Omental fat pad (tissue), 4 donors: ENCODE measurements at places on chromosomes 4 and X. TPM values are rescaled to one million over a fixed set of nuclear protein-coding genes. Genes with fewer than 3 reads are reported as not detected.

DDIT4L gene
- 2.2 TPM for total RNA-seq

GRCh38 chrX:29065477-29065876 is 478.2 kb downstream of the IL1RAPL1 start:
- no peak for DNase-seq

DNA sequence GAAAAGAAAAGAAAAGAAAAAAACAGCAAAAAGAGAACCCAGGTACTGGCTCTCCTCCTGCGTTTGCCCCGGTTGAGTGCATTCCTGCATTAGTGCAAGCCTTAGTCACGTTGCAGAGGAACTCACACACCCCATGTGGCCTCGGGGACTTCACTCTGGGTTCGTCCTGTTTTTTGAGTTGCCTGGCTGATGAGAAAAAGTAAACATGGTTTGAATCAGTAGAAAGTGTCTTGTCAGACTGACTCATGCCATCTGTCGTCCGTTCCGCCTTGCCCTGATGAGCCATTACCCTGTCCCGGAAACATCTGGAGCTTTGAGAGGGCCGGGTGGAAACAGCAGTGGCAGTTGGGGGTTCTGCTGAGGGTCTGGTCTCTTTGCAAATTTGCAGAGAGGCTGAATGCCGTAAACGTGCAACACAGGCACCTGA is 16.3 kb downstream of the CD99 start:
- no peak for DNase-seq

HHIP gene
- total RNA-seq = 2.3 TPM

RNF128 gene
- total RNA-seq = not detected

SPANXA2 gene
- not detected for total RNA-seq

RAB41 gene
- not detected for total RNA-seq

DNA sequence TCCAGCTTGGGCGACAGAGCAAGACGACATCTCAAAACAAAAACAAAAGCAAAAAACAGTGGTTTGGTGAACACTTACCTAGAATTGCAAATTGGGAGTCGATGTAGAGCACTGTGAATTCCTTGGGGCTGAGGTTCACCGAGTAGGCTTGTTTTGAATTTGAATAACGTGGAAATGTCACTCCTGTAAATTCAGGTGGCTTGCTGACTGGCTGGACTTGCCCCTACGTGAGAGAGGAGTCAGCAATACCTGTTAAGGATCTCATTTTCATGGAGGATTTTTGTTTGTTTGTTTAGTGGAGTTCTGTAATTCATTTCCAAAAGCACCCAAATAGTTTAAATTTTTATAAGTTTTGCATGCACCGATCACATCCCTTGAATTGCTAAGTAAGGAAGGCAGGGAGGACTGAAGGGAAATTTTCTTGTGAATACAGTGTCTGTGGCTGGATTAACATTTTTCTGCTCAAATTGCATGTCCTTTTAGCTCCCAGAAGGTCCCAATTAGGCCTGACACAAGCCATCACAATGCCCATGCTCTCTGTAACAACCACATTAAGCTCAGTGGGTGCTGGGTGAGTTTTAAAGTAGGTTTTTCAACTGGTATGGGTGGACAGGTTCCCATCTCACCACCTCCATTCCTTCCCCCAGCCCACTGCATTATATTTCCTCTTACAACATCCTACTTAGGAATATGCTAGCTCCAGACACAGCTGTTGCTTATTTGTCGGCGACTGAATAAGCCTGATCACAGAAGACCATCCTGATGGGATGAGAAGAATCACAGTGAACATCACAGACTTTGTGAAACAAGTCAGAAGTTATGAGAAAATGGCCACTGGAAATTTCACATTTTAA is 58.5 kb upstream of the TTC29 start:
- no peak for DNase-seq

PARM1 gene
- total RNA-seq = 99.8 TPM

DNA sequence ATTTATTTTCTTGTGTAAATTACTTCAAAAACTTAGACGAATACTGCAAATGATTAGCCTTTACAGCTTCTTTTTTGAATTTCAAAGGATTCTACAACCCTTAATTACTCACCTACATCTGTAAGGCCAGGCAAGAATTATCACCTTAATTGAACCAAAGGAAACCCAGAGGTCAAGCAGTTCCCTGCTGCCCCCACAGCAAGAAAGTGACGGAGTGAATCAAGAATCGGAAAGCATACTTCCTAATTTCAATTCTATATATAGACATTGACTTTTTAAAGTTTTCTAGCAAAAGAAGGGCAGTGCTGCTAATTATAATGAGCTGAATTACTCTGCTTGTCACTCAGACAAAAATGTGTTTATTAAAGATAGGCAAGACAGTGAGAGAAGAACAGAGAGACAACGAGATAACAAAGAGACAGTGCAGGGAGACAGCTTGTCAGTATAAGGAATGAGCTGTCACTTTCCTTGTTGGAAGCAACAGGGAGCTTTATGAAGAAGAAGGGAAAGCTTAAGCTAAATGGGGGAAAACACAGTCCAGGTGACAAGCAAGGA is 47.5 kb upstream of the SPANXN4 start:
- DNase-seq = no peak

CBR4 gene
- total RNA-seq = 11.6 TPM

DNA sequence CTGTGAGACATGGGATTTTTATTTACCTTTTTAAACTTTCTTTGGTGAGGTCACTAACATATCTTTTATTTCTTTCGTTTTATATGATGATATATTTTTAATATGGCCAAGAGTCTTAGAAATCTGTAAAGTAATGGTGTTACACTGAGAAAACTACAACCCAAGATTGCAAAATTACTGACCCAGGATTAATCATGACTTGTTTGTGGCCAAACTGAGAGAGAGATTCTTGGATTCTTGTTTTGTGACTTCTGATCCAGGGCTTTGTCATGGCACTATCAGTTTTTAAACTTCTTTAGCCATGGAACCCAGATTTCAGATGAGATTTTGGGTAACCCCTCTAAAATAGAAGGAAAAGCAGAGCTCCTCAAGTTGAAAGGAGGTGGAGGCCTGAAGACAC is 42.0 kb downstream of the SGMS2 start:
- no peak for DNase-seq

DNA sequence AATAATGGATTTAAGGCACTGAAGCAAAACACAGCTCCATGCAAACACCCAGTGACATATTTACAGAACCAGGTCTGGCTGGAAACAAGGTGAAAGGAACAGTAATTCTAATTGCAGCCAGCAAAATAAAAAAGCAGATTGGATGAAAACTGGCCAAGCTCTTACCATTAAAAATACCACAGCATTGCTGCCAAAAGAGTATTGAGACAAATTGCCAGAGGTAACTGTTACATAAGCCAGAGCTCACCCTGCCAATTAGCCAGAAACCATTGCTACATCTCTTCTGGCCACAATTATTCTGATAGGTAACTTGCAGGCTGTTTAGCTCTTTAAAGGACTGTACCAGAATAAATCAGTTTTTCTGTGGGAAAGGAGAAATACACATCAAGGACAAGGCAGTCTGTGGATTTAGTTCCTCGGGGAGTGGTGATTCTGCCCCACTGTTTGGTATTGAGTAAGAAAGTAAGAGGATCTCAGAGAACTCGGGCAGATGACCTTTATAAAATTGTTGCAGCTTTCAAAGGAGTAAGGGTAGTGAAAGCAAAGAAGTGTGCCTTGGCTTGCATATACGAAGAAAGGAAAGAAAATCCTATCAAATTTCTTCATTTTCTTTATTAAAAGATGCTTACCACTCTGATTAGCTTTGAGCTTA is 369.5 kb downstream of the PPP3CA start:
- no peak for DNase-seq

COL25A1 gene
- 7.1 TPM for total RNA-seq

- DNase-seq = no peak
Measured at GRCh38 chrX:79139446-79139845, 5.0 kb upstream of the GPR174 start.

DNA sequence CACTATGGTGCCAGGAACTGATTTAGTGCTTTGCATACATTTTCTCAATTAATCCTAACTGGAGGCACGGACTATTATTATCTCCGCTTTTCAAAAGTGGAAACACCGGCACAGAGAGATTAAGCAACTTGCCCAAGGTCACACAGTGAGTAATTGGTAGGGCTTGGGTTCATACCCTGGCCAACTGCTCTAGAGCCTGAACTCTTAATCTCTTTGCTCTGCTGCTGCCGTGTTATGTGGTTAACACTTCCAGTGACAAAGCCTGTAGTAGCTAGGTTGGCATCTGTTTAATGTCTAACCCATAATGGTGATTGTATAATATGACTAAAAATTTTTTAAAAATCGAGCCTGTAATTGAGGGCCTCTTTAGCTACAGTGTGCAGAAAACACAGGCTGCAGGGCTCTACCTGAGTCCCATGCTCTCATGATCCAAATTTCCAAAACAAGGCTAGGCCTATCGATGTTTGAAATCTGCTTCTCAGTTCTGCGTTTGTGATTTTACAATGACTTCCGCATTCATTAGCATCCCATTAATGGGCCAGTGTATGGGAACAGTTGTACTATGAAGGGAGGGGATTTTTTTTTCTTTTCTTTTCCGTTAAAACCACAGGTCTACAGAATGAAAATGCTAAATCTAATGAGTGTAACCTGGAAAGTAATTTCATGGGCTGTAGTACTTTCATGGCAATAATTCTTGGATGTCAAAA is 219.3 kb upstream of the JADE1 start:
- DNase-seq = no peak

DNA sequence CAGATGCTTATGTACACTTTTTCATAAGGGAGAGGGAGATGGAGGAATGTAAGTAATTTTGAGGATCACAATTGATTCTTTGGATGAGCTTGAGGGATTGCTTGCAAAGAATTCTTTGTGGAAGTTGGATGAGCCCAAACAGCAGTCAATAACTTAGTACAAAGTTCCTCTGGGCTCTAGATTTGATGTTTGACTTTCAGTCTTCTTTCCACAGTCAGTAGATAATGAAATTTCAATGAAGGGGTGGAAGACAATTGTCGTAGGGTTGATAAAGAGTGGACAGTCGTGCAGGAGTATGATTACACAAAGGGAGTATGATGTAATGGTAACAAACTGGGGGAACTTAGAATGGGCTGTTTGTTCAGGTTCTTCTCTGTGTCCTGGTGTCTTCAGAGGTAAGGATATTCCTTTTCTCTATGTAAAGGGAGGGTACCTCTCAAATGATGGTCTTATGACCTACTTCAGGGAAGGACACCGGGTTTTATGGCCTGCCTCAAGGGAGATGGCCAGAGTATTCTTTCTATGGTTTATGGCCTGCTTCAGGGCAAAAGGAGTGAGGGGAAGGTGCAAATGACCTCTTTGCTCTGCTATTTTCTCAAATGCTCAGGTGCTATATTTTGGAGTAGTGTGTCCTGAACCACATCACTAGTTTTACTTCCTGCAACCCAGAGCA is 1.7 kb upstream of the ABRAXAS1 start:
- no peak for DNase-seq

RASSF6 gene
- not detected for total RNA-seq

ATOH1 gene
- not detected for total RNA-seq

DNA sequence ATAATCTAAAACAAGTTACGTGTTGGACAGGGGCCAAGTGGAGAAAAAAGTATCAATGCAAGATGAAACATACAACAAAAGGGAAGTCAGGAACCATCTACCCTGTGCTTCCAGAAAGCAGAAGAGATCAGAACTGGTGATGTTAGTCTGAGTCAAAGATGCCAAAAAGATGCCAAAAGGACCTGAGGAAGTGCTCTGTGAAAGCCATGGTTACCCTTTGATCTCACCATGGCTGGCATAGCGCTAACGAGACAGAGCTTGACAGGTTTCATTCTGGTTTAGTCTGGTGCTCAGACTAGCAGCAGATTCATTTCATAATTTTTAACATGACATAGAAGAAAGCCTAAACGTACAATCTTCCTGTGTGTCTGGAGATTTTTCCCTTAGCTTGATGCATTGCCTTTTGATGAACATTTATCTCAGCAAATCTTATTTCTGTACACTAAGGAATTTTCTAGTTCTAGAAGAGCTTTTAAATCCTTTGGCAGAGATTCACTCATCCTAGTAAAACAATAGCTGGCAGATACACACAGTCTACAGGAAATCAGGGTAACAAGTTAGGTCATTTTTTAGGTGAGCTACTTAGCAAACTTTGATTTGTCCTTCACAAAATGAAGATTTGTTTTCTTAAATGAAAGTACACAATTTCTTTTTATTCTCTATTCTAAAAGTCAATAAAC is 87.7 kb downstream of the COL25A1 start:
- DNase-seq = no peak

DNA sequence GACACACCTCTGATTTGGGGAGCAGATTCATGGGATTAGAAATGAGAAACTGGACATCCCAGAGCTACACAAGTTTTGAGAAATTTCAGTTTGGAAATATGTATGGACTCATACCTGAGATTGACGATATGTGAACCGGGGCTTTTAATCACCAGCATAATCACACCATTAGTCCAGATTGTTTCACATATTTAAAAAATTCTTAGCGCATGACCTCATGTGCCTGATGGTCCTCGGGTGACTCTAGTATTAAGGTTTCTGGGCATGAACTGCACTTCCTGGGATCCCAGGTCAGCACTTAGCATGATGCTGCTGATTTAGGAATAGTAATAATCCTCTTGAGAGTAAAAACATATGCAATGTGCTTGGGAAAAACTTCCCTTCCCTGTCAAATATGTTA is 91.9 kb upstream of the BCOR start:
- no peak for DNase-seq

AFM gene
- total RNA-seq = not detected

- DNase-seq = no peak
Measured at GRCh38 chr4:142035566-142035965, 399.2 kb downstream of the IL15 start.

GRCh38 chr4:103918214-103918613 is 198.4 kb upstream of the TACR3 start:
- no peak for DNase-seq

POU4F2 gene
- total RNA-seq = not detected

DNA sequence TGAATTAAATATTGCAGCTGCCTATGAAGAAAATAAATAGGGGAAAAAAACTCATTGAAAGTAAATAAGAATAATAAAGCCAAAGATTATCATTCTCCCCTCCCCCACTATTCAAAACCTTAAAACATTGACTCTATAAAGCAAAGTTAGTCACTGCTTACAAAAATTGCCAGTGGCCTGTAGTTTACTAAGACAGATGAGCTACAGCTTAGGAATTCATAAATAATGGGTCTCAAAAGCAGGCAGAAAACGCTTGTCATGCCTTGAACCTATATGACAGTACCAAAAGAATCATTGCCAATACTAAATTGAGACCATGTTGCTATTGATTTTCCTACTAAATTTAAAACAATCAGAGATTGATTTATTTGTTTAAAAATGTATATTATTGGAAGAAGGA is 78.9 kb downstream of the SLC10A7 start:
- no peak for DNase-seq

- DNase-seq = no peak
Measured at GRCh38 chrX:672931-673330, 42.3 kb downstream of the SHOX start.

TIGD2 gene
- 4.0 TPM for total RNA-seq

DNA sequence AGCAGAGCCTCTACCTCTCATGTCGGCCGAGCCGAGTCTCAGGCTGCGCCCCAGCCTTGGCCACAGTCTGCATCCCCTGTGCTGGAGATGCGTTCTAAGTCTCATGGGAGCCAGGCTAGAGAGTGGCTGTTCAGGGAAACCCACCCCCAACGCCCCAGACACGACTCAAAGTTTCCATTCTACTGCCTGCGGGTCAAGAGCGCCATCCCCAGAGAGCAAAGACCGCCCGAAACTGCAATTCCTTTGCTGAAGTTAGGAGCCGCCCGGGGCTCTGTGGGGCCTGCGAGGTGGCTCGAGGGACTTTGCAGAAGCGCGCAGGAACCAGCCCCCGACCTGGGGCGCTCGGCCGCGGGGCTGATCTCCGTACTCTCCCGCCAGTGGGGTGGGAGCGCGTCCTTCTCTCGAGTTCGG is 10.0 kb upstream of the ELF4 start:
- no peak for DNase-seq
